Midbrain (tissue), 1 donor: ENCODE measurements at places on chromosomes 4 and X.

GRCh38 chrX:8848441-8848840 lies 47.3 kb upstream of the FAM9A start:
- no peak for DNase-seq

GRCh38 chr4:157314906-157315305 lies 94.4 kb downstream of the GRIA2 start:
- no peak for DNase-seq

GRCh38 chrX:14027036-14027435 lies 2.7 kb downstream of the GEMIN8 start:
- DNase-seq = peak; percentile 84

DNA sequence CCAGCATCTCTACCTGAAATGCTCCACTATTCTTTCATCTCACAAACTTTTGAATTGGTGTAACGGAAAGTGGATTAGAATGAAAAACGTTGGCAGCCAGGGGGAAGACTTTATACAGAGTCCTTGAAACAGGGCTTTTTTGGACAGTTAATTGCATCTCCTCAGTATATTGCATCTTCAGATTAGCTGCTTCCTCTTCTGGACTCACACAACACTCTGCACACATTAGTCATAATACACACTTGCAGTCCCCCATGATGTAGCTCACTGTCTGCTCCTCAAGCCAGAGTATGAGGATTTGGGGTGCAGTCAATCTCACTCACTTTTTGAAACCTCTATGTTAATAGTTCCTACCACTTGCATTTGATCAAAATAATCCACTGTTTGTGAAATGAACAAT lies 101.0 kb downstream of the ADGRA3 start:
- DNase-seq = no peak

GRCh38 chrX:130831347-130831722 lies 71.7 kb downstream of the ENOX2 start:
- no peak for DNase-seq

DNA sequence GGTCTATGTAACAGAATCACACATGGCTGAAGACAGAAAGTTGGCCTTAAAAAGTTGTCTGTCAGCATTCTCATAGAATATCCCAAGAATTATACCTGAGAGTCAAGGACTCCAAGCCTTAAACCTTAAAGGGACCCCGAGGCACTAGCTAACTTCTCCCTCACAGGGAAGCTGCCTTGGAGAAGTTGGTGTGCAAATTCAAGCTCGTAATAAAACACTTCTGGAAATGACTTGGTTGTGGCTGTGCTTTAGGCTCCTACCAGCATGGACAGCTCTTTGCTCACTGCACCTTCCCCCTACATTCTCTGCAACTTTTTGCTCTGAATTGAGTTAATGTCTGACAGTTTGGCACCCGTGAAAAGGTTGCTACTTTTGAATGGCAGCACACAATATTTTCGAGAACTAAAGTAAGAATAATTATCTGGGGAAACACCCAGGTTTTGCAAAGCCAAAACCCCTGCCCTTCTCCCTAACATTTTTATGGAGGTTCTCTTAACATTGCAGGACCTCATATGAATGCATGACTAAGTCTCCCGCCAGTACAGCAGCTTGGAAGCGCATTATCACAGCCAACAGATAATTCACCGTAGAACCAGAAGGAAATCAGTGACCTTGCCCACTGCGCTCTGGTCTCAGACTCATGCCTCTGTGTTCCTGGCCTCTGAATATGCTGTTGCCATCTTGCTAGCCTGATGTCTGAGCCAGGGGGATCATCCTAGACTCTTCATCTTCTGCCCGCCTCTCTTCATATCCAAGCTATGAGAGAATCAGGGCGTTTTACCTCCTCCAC lies 91.0 kb downstream of the MGST2 start:
- no peak for DNase-seq

DNA sequence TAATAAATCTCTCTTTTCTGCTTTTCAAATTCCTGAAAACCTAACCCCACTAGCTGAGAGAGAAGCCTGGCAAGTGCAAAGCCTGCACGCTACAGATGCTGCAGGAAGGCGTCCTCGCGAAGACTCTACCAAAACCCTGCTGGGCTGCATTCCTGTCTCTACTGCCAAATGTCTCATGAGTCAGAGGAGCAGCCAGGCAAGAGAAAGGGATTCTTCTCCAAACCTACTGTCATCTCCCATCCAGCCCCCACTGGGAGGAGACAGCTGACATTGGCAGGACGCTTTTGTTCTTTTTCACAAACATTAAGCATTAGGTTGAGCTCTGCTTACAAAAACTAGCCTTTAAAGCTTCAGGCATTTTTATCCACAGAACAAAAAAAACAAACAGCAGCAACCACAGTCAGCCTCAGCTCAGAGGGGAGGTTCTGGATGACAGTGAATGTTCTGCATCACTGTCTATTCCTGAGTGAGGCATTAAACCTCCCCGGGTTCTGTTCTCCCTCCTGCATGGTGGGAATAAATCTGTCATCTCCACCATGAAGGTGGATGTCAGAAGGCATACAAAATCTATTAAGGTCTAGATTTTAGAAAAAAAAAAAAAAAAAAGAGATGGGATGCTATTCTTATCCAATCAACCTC lies 18.0 kb downstream of the CRMP1 start:
- no peak for DNase-seq

GRCh38 chr4:115871596-115871995 lies 758.2 kb upstream of the NDST4 start:
- no peak for DNase-seq

GRCh38 chrX:40359593-40359992 lies 221.2 kb upstream of the ATP6AP2 start:
- no peak for DNase-seq

DNA sequence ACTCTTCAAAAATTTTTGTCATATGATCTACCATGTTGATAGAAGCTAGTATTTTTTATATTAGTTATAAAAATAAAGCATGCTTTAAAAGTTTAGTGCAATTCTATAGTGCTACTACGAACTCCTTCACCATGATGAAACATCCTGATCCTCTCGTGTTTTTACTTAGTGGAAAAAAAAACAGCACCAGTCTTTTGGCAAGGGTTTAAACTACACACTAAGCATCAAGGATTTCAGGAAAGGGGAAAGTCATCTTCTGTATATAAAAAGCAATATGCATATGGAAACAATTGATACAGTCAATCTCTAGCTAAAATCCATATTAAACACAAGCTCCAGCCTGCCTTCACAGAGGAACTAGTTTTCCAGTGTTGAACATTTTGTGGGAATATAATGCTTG lies 18.7 kb downstream of the CHM start:
- DNase-seq = no peak

- DNase-seq = peak; percentile 8
Observed at GRCh38 chr4:161952382-161952781, 211.4 kb downstream of the FSTL5 start.

DNA sequence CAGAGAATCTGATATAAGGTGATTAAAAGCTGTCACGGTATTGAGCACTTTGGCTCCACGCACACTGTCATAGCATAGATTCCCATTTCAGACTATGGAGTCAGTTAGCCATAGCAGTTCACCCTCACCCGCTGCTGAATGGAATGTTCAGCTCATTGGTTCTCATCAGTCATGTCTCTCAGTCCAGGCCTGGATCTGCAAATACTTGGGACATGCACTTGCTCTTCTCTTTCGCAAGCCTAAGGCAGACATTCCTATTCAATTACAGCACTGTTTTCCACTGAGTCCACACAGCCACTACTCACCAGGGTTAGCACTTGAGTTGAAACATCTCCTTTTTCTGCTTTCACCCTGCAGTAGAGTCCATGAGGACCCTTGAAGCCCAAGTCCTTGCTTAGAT lies 30.6 kb upstream of the SCML1 start:
- DNase-seq = no peak

DNA sequence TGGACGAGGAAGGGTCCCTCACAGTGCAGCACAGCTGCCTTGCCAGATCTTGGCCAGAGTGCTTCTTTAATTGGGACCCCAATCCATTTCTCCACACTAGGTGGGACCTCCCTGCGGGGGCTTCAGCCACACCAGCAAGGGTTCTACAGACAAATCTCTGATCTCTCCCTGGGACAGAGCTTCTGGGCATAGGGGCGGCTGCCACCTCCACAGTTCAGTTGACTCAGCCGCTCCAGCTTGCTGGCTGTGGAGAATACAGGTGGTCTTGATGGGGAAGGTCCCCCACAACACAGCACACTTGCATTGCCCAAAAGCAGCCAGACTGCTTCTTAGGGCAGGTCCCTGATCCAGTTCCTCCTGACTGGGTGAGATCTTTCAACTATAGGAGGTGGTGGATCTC lies 199.6 kb downstream of the EDA start:
- DNase-seq = no peak

GRCh38 chr4:189302719-189303118 lies 638.0 kb upstream of the FRG1 start:
- DNase-seq = no peak

DNA sequence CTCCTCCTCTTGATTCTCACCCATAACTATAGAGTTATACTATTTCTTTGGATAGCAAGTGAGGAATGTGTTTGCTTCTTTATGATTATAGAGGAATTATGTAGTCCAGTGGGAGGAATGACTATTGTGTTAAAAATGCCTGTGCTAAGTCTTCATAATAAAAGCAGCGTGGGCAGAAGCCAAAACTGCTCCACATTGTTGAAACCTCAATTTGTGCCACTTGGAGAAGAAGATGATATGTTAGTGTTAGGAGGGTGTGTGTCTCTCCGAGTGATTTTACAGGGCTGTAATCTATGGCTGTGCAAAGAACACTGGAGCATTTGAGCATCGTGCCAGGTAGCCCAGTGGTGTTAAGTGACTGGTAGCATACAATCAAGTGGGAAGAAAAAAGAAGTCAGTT lies 74.3 kb downstream of the FRAS1 start:
- no peak for DNase-seq

- DNase-seq = no peak
Observed at GRCh38 chrX:30714138-30714537, 60.9 kb downstream of the GK start.

- no peak for DNase-seq
Observed at GRCh38 chr4:166941629-166942028, 292.7 kb downstream of the SPOCK3 start.

- DNase-seq = no peak
Observed at GRCh38 chr4:85452058-85452731, 22.8 kb upstream of the ARHGAP24 start.

DNA sequence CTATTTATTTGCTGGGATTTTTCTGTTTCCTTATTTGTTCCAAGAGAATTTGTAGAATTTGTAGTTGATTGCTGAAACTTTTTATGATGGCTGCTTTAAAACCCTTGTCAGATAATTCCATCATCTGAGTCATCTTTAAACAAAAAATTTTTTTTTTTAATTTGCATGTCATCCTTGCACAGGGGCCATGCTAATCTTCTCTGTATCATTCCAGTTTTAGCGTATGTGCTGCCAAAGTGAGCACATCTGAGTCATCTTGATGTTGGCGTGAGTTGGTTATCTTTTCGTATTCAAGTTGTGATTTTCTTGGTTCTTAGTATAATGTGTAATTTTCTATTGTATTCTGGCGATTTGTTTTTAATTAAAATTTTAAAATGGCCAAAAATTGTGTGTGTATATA lies 18.7 kb upstream of the ZNF157 start:
- DNase-seq = no peak

DNA sequence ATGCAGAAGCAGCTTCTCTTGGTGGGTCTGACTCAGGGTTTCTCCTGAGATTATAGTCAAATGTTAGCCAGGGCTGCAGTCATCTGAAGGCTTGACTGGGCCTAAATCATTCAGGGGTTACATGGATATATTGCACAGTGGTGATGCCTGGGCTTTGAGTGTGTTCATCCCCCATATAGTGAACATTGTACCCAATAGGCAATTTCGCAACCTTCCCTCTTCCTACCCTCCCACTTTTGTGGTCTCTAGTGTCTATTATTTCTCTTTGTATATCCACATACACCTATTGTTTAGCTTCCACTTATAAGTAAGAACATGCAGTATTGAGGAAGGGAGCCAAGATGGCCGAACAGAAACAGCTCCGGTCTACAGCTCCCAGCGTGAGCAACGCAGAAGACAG lies 90.3 kb upstream of the CAMK2D start:
- no peak for DNase-seq

DNA sequence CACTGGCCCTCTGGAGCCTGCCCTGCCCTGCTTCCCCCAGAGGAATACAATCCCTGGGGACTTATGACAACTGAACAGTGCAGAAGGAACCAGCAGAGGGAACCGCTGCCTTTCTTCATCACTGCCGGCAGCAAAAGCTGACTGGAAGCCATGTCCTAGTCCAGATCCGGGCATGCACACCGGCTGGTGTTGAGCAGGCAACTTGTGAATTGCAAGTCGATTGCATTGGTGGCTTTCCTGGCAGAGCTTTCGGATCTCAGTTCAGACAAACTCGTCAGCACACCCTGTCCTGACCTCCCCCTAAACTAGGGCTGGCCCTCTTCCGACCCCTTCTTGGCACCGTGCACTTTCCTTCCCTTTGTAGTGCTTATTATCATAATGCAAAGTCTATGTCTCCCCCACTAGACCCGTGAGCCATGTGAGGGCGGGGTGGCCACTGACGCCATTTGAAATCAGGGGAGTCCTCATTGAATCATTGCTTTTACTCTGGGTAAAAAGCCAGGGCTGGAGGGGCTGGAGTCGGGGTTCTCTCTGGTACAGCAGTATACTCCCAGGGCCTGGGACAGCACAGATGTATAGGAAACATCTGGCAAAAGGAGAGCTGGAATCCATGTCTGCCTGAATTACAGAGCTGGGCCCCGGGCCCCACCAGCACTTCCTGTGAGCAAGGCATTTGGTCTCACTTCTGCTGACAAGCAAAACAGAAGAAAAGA lies 1.8 kb downstream of the ARHGAP4 start:
- DNase-seq = peak; percentile 13

DNA sequence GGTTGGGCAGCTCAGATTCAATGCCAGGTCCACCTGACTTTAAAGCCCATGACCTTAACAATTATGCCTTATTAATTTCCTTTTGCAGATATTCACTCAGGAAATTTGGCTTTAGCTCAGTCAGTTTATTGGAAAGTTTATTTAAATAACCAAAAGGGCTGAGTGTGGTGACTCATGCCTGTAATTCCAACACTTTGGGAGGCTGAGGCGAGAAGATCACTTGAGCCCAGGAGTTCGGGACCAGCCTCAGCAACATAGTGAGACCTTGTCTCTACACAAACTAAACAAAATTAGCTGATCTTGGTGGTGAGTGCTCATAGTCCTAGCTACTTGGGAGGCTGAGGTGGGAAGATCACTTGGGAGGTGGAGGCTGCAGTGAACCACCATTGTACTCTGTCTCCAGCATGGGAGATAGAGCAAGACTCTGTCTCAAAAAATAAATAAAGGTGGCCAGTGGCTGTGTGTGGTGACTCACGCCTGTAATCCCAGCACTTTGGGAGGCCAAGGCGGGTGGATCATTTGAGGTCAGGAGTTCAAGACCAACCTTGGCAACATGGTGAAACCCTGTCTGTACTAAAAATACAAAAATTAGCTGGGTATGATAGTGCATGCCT lies 43.3 kb downstream of the RHOH start:
- DNase-seq = no peak
